ENCODE measurements at places on chromosomes 16 and 17.

DNA sequence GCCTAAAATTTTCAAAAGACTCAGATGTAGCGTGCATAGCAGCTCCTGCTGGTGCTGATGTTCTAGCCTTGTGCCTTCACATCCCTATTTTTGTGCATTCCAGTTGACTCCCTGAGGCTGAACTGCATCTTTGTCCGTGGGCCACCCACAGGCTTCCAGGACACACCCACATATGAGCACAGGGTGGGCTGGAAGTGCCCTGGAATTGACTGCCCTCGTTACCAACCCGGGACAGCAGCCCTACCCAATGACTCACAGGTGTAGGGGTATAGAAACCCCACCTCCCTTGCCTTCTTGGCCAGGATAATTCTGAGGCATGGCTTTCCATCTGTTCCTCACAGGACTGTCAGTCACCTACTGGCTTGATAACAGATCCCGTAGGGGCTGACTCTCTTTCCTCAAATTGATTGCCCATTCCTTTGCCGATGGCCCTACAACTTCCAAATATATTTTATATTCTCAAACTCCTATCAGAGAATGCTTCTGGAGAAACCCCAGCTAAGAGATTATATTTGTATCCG is 65.9 kb upstream of the CDH13 start:
- DNase-seq: no peak

- no peak for DNase-seq
Observed at GRCh38 chr17:69423450-69423849, 9.0 kb downstream of the MAP2K6 start.

GRCh38 chr16:77840673-77841501 is 52.5 kb downstream of the VAT1L start:
- DNase-seq: no peak

DNA sequence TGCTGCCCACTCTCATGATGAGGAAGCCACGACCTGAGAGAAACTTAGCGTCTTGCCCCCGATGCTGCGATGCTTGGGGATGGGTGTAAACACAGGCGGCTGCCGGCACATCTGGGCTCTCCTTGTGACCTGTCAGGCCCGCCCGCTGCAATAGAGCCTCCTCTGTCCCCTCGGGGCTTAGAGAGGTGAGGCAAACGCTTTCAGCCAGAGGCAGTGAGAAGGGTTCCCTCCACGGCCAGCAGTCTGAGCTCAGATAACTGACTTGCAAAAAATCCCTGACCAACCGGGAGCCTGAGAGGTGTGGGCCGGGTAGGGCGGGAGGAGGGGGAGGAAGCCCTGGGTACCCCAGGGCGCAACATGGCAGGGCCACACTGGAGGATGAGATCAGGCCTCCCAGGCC is 260.6 kb downstream of the C16orf95 start:
- no peak for DNase-seq

GRCh38 chr17:75566834-75567233 is 20.8 kb upstream of the MYO15B start:
- DNase-seq: no peak

DNA sequence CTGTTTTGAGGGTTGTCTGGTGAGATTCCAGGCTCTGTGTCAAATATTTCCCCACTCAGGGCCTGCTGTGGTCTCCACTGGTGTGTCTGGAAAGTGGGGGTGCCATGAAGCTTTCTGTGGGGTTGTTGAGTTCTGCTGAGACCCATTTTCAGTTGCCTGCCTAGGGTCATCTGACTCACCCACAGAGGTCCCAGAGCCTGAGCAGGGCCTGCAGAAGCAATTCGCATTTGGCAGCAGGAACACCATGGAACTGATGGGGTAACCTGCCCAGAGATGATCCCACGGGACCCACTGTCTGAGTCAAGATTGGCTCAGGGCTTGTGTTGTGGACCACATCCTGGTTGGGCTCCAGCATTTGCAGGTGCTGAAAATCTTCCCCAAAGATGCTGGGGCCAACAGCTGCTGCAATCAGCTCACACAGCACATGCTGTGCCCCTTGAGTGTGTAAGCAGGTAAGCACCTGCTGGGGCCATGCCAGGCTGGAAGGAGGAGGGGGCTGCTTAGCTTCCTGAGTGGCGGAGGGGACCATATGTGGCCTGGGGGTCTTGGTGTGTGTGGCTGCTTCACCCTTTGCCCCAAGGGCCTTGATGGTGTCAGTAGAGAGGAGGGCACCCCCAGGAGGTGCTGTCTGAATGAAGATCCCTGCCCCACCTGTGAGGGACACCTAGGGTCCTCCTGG is 1726.1 kb downstream of the TP53TG3F start:
- DNase-seq: no peak

DNA sequence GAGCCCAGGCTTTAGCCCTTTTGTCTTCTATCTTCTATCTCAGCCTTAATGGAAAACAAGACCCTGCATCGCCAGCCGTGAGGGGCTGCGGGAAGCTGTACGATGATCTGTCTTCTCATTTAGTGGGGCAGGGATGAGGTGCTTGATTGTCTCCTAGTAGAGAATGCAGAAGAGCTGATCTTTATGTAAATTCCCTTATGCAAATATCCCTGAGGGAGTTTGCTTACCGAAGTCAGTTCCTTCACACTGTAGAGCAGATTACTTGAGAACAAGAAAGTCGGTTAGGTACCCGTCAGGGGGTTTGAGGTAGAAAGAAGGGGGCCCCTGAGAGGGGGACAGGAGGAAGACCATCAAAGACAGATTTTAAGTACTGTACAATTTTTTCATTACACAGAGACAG is 66.2 kb downstream of the IRF8 start:
- DNase-seq: no peak

- DNase-seq: no peak
Observed at GRCh38 chr17:896454-896853, 83.1 kb downstream of the NXN start.

DNA sequence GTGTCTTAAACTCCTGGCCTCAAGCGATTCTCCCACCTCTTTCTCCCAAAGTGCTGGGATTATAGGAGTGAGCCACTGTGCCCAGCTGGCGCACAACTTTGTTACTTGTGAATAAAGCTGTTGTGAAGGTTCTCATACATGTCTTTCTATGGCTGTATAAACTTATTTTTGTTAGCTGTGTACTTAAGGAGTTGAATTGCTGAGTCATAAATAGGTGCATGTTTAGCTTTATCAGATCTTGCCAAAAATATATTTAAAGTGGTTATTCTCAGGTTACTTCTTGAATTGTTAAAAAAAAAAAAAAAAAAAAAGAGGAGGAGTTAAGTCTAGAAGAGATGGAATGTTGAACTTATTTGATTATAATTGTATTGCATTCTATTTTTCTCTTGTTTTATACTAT is 47.6 kb upstream of the IRX3 start:
- no peak for DNase-seq

- no peak for DNase-seq
Observed at GRCh38 chr17:56979091-56979480, 1.2 kb downstream of the SCPEP1 start.

DNA sequence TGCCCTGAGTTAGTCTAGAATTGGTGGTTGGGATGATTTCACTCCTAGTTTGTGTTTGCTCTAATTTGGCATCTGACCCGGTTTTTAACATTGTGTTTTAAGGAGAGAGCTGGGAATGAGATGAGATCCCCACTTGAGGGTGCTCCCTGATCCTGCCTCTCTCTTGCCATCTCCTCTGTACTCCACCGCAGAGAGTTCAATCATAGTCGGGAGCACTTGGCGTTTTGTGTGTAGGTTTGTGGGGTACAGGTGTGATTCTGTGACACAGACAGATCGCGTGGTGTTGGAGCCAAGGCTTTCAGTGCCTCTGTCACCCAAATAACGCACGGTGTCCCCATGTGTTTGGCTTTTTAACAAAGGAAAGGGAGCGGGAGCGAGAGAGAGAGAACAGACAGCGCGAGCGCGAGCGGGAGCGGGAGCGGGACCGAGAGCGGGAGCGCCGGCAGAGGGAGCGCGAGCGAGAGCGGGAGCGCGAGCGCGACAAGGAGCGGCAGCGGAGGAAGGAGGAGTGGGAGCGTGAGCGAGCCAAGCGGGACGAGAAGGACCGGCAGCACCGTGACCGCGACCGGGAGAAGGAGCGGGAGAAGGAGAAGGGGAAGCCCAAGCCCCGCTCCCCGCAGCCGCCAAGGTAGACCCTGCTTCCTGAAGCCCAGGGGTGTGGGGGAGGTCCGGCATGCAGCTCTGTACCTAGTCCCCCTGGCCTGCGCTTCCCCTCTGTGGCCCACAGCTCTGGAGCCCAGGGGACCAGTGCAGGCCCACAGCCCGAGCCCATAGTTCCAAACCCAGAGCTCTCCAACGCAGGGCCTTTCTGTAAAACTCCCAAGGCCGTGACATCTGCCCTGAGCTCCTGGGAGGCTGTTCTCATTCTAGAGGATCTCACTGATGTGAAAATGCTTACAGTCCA is 27.2 kb upstream of the IL17C start:
- DNase-seq: no peak

DNA sequence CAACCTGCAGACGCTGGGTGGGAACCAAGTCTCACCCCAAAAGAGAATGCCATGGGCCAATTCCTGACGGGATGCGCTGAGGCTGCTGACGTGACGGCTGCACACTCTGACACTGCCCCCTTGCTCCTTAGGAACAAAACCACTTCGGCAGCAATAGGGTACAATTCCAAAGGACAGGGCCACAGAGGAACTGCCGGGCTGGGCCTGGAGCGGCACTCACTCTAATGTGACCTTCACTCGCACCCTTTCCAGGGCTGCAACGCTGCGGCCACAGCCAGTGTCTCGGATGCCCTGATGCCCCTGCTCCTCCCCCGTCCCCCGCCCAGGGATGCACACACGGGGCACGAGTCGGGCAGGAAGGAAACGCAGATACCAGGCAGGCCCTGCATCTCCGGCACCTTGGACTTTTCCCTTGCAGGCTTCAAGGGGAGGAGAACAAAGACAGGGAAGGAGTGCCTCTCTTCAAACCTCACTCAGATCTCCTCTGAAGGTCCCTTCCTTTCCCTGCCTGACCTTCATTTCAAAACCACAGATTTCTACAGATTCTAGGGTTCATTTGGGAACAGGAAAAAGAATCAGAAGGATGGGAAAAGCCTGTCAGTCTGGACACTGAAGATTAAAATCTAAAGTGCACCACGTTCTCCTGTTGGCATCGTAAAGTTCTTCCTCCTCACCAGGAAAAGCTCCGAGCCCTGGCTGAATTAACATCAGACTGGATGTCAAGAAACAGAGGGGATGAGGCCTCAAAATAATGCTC is 2.3 kb downstream of the PITPNA start:
- DNase-seq: no peak

GRCh38 chr16:75107505-75107904 is 9.1 kb downstream of the LDHD start:
- no peak for DNase-seq

DNA sequence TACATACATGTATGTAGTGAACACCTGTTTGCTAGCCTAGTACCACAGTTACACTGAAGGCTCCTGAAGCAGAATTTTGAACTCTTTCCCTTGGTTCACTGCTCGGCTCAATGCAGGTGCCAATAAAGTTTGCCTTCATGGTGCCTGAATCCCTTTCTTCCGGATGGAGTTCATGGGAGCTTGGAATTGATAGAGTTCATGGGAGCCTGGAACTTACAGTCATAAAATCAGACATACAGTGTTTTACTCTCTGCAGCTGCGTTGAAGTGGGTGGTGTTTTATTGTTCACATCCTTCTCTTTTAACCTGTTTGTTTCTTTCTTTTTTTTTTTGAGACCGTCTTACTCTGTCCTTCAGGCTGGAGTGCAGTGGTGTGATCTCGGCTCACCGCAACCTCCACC is 29.2 kb upstream of the ABR start:
- DNase-seq: no peak

DNA sequence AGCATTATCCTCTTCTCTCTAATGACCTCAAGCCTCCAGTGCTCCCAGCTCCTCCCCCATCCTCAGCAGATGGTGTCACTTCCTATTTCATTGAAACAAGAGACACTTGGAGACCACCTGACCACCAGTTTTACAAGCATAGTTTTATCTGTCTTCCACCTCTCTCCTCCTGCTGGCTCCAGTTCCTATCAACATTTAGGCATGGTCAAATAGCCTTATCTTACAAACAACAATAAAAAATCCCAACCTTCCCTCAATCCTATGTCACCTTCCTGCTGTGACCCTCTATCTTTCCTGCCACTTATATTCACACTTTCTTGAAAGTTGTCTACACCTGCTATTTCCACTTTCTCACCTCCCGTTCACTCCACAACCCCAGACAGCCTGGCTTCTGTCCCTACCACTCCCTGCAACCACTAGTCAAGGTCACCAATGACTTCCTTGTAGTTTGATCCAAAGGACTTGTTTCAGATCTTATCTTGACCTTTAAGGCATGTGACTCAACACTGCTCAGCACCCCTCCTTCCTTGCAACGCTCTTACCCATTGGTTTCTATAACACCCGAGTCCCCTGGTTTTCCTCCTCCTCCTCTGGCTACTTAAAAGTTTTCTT is 4.3 kb upstream of the NTN1 start:
- DNase-seq: no peak

- DNase-seq: no peak
Observed at GRCh38 chr17:21149621-21150020, 22.9 kb downstream of the DHRS7B start.

DNA sequence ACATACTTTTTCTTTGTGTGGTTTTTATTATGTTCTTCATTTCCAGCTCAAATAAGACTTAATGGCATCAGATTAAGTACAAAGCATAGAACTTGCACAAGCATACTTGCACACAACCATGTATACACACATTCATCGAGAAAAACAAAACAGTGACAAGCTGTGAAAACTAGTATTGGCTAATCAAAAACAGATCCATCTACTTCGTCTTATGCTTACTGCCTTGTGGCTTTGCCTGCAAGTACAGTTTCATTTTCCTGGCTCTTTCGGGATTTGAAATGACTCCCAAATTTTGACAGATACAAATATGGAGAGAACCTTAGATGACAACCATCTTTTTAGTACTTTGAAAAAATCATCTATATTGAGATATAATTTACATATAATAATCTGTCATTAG is 338.3 kb downstream of the BCAS3 start:
- DNase-seq: no peak
